Brain pericyte (primary cell): ENCODE measurements at places on chromosomes 3 and 15.

- DNase-seq, result no peak
Observed at GRCh38 chr15:69275074-69275670, 23.5 kb upstream of the PAQR5 start.

DNA sequence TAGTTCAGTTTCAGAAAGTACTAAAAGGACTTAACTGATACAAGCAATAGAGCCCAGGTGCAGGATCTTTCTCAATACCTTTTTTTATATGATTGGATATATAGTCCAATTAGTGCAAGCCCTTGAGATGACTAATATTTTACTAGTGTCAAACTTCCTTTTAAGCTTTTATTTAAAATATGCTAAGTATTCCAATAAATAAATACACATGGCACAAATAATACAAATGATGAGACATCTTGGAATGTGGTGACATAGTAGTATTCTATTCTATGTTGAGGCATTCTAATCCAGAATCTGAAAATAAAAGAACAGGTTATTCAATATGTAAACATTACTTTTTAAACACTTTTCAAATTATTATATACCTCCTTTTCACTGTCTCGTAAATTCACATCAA, 670.0 kb downstream of the SI start:
- no peak for DNase-seq

- DNase-seq, result no peak
Observed at GRCh38 chr15:63600001-63600615, 2.9 kb downstream of the FBXL22 start.

DNA sequence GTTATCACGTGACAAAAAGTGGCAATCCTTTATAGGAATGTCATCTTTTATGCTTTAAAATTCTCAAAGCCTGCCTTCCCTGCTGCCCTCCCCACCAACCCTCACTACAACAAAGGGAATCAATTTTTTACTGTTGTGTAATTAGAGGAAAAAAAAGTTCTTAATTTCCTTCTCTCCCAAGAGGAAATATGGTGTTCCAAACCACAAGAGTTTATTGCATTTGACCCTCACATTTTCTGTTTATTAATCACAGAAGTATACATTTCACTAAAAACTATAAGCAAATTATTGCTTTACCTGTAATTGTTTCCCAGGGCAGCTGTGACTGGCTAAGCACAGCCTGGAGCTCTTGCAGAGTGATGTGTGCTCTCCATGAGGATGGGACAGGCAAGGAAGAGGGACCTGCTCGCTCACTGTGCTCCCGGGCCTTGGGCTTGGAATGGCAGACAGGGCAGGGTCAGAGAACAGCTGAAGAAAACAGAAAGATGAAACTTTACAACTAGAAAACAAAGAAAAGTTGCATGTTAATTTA, 31.3 kb upstream of the ATP10A start:
- DNase-seq, result no peak

DNA sequence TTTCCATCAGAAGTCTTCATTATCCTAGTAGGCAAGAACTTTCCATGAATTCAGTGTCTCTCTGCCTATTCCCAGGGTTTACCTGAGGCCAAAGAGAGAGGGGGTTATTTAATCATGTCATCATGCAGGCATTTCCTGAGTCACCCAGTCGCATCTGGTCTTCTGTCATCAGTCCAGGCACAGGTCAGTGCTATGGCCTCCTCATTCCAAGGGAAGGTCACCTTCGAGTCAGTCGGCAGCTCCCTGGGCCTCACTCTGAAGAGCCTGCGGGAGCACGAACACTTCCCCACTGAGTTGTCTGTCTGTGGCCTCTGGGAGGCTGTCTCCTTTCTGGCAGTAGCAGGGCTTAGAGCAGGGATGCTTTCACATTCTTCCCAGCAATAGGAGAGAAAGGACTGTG, 26.2 kb upstream of the LRTM1 start:
- no peak for DNase-seq

- no peak for DNase-seq
Observed at GRCh38 chr15:61075741-61076140, 153.4 kb downstream of the RORA start.

DNA sequence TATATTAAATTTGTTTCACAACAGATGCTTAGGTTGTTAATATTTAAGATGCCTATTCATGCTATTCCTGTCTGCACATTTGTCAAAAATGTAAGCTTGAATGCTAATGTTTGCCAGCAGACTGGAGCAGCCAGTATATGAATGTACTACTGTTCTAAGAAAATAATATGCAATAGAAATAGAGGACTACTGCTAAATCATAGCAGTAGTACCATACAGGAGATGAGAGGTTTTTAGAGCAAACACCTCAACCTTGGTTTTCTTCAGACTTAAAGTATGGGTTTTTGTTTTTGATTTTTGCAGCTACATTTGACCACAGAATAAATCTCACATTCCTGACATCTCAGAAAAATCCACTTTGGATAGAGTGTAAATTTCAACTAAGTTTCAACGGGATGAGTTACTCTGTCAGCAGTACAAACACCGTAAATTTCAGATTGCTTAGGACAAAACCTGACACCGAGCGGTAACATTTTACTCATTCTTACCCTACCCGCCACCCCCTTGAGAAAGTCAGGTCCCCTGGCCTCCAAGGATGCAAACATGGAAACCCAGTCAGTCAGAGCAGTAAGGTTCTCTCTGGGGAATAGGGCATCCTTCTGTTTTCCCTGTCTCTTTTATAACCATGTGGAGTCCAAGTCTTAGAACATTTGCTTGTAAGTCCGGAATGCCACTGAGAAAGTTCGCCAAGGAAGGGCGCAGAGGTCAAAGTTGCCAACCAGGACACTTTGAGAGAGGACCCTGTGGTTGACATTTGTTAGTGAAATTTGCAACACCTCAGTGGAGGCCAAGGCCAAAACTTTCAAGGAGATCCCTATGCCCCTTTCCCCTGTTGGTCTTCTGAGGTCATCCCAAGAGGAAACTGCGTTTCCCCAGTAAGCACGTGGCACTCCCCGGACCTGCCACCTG, 17.9 kb upstream of the SATB1 start:
- DNase-seq, result no peak

- DNase-seq, result no peak
Observed at GRCh38 chr3:138206196-138206595, 19.1 kb downstream of the ARMC8 start.

DNA sequence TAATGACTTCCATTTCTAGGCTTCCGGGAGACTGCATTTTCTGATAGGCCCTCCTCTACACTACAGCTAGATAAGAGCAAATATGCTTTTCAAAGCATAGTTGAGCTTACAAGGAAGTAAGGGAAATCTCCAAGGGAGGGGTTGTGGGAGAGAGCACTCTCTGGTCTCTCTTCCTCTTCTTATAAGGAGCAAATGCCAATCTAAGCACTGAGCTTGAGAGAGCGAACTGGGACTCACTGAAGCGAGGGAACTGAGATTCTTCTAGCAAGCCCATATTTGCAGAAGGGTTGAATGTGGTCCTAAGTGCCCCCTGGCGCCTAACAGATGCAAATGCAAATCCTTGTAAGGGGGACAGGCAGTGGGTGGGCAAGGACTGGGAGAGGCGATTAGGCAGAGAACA, 164.8 kb downstream of the ERC2 start:
- no peak for DNase-seq

DNA sequence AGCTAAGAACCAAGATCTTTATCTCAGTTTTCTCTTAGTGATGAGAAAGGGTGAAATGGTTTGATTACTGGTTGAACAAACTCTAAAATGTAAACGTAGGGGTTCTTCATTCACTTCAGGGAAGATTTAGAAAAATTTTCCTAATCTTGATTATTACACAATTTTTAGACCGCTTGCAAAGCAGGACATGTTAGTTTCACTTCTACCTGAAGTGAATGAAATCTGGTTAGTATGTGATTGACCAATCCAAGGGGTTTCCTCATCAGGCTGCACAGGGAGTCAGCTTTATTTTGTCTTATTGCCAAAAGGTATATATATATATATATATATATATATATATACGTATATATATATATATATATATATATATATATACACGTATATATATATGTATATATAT, 740.4 kb downstream of the TUSC7 start:
- DNase-seq, result no peak
